ENCODE measurements at places on chromosomes 4 and X. TPM values are rescaled to one million over a fixed set of nuclear protein-coding genes. Genes with fewer than 3 reads are reported as not detected.

- H3K27ac ChIP-seq: no peak overlapping the region
- no peak for DNase-seq
- H3K4me3 ChIP-seq: no peak overlapping the region
- no peaks in the 10 kb centered on the region for H3K36me3 ChIP-seq
- H3K27me3 ChIP-seq: no peaks in the 10 kb centered on the region
Observed at GRCh38 chr4:41146196-41146595, 68.1 kb downstream of the APBB2 start.

- no peak overlapping the region for H3K27ac ChIP-seq
- H3K36me3 ChIP-seq: no peaks in the 10 kb centered on the region
- H3K4me3 ChIP-seq: no peak overlapping the region
- H3K4me1 ChIP-seq: peaks cover 5% of the 10 kb centered on the region
- H3K27me3 ChIP-seq: no peaks in the 10 kb centered on the region
Observed at GRCh38 chrX:72020788-72021187, 110.1 kb downstream of the NHSL2 start.

GRCh38 chrX:39753293-39753996, 344.3 kb downstream of the BCOR start:
- no peak overlapping the region for H3K4me3 ChIP-seq
- H3K4me1 ChIP-seq: peaks cover 21% of the 10 kb centered on the region
- no peaks in the 10 kb centered on the region for H3K36me3 ChIP-seq
- DNase-seq: no peak
- H3K27me3 ChIP-seq: no peaks in the 10 kb centered on the region

- H3K27me3 ChIP-seq: peaks cover 15% of the 10 kb centered on the region
- H3K4me1 ChIP-seq: peaks cover 10% of the 10 kb centered on the region
- DNase-seq: no peak
- H3K27ac ChIP-seq: no peak overlapping the region
- peaks cover 15% of the 10 kb centered on the region for H3K36me3 ChIP-seq
- H3K4me3 ChIP-seq: no peak overlapping the region
Observed at GRCh38 chr4:340011-340410, 2.4 kb downstream of the ZNF141 start.

Gene CFAP47
- 0.05 TPM for polyA plus RNA-seq

GRCh38 chr4:106334741-106335470, 18.6 kb downstream of the AIMP1 start:
- H3K27me3 ChIP-seq: no peaks in the 10 kb centered on the region
- no peak for DNase-seq
- H3K4me1 ChIP-seq: no peaks in the 10 kb centered on the region

- no peaks in the 10 kb centered on the region for H3K27me3 ChIP-seq
- no peak for DNase-seq
- no peaks in the 10 kb centered on the region for H3K36me3 ChIP-seq
- H3K4me3 ChIP-seq: no peak overlapping the region
Observed at GRCh38 chrX:155662282-155662681, 49.5 kb upstream of the TMLHE start.

DNA sequence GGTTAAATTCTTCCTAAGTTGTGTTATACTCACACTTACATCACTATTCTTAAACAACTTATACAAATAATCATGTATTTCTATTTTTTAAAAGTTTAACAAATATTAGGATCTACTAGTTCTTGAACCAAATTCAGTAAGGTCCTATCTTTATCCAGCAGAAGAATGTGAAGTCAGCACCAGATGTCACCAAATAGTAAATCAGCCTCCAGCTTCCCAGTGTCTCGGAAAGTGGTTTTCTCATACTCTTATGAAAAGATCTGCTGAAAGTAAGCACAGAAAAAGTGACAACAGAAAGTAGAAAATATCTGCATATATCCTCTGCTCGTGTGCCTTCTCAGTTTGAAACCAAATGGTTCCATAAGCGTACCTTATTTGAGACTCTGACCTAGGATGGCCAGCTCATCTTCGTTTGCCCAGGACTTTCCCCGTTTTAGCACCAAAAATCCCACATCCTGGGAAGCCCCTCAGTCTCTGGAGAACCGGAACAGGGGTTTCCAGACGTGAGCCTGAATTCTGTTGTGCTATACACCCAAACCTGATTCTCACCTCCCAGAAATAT, 98.0 kb upstream of the DCLK2 start:
- no peaks in the 10 kb centered on the region for H3K4me1 ChIP-seq
- DNase-seq: no peak
- no peak overlapping the region for H3K4me3 ChIP-seq

DNA sequence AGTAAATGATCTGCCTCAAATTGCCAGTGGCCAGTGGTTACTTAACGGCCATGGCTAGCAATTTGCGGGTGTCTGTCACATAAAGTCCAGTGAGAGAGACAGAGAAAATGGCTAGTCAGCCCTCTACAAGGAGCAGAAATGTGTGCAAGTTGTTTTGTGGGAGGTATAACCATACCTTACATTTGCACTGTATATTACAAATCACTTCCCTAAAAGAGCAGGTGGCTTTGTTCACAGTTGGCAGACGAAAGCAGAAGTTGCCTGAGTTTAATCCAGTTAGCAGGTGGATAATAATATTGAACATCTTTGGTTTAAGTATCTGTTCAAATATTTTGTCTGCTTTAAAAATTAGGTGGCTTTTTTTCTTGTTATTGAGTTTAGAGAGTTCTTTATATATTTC, 15.6 kb downstream of the SRPX start:
- no peak overlapping the region for H3K27ac ChIP-seq
- H3K27me3 ChIP-seq: no peaks in the 10 kb centered on the region
- no peak for DNase-seq
- H3K4me3 ChIP-seq: no peak overlapping the region
- no peaks in the 10 kb centered on the region for H3K4me1 ChIP-seq
